Activated CD4-positive, CD25-positive, alpha-beta regulatory T cell (primary cell): ENCODE measurements at places on chromosomes 1 and 21.

DNA sequence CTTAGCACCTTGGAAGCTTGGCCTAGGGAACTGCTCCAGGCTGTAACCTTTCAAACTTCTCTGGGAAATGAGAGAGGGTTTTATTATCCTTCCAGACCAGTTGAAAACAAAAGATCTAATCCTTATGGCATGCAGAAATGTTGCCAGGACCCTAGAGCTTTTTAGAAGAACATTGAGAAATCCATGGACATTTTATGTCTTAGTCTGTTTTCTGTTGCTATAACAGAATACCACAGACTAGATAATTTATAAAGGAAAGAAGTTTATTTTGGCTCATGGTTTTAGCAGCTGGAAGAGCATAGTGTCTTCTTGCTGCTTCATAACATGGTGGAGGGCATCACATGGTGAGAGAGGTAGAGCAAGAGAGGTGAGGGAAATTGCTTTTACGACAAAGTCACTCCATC is 25.8 kb downstream of the OSBPL9 start:
- no peak for DNase-seq

DNA sequence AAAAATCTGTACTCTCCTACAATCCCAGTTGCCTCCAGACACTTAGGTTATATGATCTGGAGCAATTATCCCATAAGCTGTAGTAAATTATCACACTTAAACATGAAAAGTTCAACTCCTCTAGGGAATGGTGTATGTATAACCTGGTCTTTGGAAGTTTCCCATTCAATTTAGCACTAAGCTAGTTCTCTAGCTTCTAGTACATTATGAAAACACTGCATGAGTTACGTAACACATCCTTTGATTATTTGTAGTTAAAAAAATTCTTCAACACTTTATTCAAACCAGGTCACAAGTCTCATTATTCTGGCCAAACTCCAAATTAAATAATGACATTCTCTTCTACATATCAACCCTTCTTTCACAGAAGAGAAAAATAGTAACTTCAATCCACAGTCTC is 827.0 kb upstream of the ADAMTS5 start:
- DNase-seq = no peak

GRCh38 chr1:185376288-185376687 is 59.2 kb upstream of the IVNS1ABP start:
- DNase-seq = no peak

DNA sequence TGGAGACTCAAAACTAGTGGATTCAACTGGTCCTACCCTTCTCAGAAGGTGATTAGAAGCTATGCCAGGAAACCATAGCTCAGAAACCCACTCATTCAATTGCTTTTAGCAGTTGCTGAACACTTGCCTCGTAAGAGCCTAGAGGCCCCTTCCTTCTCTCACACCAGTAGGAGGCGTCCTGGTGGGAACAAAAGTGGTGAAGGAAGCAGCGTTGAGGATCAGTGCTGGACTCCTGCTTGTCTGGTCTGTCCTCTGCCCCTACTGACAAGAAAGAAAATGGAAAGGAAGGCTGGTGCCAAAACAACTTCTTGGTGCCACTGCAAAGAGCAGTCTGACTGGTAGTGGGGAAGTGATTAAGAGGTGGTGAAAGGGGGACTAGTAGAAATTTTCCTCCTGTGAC is 269.7 kb downstream of the LMO4 start:
- DNase-seq = no peak

GRCh38 chr1:43522776-43523480 is 7.8 kb upstream of the PTPRF start:
- DNase-seq = no peak

DNA sequence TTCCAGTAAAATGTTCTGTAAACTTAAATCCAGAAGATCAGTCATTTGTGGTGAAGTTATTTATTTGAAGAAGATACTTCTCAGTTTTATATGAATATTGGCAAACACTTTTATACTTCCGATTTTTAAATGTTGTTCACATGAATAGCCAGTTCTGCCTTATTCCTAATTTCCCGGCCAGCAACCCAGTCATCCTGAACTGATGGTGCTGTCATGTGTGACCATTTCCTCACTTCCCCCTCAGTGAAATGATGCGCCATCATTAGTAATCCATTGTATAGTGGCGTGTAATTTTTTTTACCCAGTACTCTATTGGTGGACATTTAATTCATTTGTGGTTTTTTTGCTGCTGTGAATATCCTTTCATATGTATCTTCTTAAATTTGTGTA is 16.4 kb downstream of the GPSM2 start:
- DNase-seq = no peak

- no peak for DNase-seq
These were observed 25.7 kb downstream of the STK40 start for GRCh38 chr1:36359911-36360550.

DNA sequence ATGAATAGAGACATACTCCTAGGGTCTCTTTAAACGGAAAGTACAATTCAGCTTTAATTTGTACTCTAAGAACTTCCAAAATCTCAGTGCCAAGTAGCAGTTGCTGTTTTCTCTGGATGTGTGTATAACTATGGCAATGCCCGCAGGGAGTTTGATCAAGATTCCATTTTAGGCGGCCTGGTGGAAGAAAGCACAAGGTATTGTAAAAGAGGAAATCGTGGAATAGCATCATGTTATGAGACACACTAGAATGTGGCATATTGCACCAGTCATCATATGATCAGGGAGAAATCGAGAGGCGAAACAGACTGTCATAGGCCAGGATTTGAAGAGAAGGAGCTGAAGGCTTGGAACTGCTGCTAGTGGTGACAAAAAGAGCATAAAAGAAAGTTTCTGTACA is 316.2 kb upstream of the FMN2 start:
- no peak for DNase-seq

DNA sequence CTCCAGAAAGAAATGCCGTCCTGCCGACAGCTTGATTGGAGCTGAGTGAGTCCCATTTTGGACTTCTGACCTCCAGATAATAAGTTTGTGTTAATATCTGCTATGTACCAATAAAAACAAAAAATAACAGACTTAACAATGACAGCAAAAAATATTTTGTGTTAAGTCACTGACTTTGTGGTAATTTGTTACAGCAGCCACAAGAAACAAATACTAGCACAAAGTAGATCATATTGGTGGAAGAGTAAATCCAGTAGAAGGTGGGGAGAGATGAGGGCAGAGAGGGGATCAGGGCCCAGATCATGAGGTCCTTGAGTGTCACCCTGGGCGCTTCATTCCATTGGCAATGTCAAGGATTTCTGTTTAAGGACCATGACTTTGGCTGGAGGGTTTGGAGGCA is 168.6 kb downstream of the DYRK1A start:
- DNase-seq = no peak

- no peak for DNase-seq
These were observed 285.7 kb downstream of the S1PR1 start for GRCh38 chr1:101522486-101522885.

DNA sequence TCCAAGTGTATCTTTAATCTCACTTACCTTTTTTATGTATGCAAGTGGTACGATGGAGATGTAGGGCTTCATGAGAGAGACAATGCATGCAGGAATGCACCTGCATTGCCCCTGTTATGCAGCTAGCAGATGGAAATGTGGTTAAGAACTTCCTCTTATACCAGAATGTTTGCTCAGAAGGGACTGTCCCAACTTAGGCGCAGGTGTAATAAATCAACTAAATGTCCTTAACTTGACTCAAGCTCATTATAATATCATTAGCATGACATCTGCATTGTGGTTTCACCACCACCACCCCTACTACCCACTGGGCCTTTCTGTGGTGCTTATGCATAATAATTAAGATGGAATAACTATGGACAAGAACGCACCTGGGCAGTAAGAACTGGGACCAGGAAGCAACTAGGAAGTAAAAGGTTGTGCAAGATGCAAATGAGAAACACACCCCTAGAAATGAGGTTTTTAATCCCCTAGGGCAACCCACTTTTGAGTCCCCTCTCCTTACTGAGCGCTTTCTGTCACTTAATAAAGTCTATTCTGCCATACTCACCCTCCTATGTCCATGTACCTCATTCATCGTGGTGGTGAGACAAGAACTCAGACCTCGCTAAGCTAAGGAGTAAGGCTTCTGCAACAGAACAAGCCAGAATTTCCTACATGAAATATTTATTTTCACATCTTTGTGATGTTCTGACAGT is 1103.3 kb upstream of the B3GALT2 start:
- no peak for DNase-seq
